ENCODE measurements at places on chromosomes 3 and 15.

- no peak for DNase-seq
Observed at GRCh38 chr15:90708516-90708915, 8.6 kb upstream of the BLM start.

- DNase-seq: no peak
Observed at GRCh38 chr15:91237445-91237844, 137.4 kb downstream of the SV2B start.

- no peak for DNase-seq
Observed at GRCh38 chr3:133674290-133674919, 12.7 kb upstream of the TOPBP1 start.

DNA sequence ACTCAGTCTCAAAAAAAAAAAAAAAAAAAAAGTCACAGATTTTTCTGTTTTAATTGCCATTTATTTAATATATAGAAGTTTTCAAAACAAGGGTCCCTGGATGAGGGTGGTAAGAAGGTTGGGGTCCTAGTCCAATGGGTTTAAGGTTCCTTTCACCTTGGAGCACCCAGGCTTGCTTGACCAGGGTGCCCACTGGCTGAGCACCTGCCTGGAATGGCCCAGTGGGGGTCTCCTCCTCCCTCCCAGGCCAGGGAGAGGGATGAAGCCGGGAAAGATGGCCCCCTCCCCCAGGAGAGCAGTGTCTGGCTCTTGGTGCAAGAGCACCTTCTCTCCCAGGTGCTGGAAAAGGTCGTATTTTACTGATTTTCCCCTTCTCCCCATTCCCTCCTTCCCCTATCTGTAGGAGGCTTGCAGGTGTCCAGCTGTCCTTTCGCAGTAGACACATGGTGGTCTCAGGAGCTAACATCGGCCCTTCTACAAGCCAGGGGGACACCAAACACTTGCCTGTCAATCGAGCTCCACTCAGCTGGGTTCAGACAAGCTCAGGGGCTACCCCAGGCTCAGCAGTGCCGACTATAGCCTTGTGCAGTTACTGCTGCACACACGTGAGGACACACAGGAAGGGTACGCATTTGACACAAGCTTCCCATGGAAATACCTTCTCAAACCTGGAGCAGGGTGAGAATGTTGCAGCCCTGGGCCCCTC lies 112.3 kb upstream of the KLF13 start:
- DNase-seq: no peak

- no peak for DNase-seq
Observed at GRCh38 chr15:101159096-101159935, 92.5 kb downstream of the CHSY1 start.

- no peak for DNase-seq
Observed at GRCh38 chr3:11548721-11549131, 95.0 kb downstream of the VGLL4 start.

DNA sequence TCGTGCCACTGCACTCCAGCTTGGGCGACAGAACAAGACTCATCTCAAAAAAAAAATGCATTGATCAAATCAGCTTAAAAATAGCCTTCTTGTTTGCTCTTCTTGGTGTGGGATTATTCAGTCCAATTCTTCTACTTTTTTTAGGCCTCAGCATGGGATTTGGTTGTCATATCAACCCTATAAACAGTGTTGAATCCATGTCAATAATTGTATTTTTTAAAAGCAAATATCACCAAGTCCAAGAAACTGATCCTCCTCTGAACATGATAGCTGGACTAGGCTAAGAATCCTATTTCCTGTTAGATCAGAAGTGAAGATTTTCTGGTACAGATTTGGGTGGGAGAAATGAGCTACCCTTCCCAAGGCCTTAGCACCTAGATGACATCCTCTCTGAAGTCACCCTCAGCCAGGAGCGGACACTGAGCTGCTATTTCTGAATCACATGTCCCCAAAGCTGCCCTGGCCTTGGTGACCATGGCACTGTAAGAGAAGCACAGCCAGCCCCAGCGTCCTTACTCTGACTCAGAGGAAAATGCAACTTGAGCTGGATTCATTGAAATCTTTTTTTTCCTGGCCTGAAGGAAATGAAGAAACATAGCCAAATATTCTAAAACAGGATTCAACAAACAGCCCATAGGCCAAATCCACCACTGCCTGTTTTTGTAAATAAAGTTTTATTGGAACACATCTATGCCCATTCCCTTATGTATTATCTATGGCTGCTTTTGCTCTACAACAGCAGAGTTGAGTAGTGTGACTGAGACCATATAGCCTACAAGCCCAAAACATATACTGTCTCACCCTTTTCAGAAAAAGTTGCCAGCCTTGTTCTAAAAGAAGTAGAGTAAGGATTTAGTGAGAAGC lies 215.9 kb upstream of the CTDSPL start:
- DNase-seq: no peak

DNA sequence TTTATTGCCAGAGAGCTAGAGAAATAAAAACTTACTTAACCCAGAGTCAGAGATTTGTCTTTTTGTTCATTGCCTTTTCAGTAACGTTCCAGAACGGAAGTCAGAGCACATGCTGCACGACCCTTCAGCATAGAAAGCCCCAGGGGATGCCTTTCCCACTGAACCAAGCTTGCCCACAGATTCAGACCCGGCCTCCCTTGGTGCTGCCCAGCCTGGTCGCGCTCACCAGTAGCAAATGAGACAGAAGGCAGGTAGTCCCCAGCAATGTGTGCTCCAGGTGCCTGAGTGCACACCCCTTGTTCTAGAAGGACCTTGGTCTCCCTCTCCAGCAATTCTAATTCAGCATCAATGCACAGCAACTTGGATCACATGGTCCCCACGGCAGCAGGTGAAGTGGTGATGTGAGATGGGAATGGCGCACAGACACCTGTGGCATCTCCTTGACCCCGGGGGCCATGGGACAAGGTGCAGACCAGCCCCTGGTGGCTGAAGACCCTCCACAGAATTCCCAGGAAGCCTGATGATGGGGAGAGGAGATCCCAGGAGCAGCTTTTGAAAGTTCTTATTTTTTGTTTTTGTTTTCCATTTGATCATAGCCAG lies 91.8 kb upstream of the IQSEC1 start:
- no peak for DNase-seq

DNA sequence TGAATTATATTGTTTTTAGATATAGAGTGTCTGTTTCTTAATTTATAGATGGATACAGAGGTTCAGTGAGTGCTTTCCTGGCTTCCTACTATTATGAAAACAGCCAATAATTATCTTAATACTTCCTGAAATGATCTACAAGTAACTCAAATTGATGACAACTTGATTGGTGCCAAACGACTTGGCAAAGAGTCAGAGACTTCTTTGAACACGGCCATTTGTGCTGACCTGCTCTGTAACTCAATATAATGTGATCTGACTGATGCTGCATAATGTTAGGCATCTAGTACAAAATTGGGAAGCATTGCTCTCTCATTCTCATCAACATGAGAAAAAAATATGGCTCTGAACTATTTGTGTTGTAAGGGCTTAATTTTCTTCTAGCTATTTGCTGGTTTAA lies 193.9 kb downstream of the DIPK2A start:
- DNase-seq: no peak

DNA sequence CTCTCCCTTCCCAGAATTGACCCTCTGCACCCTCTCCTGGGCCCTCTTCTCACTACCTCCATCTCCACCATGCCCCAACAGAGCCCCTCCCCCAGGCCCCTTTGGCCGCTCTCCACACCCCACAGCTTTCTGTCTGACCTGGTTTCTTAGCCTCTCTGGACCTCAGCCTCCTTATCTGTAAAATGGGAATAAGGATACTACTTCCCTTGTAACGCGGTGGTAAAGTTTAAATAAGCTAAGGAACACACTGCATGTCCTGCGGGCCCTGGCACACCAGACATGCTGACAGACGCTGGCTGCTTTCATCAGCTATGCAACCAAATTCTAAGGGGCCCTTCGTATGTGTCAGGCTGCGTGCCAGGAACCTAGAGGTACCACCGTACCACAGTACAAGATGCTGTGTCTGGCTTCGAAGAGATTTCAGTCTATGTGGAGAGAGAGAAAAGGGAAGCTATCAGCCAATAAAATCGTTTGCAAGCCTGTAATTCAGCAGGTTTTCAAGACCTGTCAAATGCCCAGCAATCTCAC lies 777 bp upstream of the SLC51A start:
- no peak for DNase-seq

- DNase-seq: no peak
Observed at GRCh38 chr3:152403632-152404066, 134.9 kb downstream of the MBNL1 start.

DNA sequence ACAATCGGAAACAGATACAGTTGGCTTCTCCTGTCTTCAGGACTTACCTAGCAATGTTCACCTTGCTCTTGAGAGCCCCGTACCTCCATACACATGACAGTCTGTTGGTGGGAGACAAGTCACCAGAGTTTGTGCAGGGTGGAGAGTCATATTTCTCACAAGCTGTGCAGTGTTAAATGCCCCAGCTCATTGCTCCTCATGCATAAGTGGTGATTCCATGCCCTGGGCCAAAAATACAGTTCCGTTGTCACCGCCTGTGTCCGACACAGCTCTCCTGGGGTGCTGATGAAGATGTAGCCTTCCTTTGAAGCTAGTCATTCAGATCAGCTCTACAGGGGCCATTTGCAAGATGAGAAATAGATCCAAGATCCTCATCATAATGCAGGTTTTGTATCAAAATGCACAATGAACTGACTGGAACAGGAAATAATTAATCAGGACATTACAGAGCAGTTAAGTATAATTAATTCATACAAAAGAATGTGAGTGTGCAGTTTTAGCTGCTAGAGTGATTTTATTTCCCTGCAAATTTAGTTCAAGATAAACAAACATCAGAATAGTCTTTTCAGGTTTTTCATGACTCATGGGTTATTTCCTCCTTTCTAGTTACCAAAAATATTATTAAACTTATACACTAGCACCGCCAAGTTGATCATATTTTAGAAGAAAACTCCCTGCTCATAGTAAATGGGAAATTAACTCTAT lies 66.5 kb downstream of the CD47 start:
- DNase-seq: no peak

GRCh38 chr3:45646051-45646585 lies 43.1 kb upstream of the SACM1L start:
- no peak for DNase-seq

- DNase-seq: peak; percentile 19
Observed at GRCh38 chr3:50428007-50428633, 68.8 kb upstream of the TMEM115 start.

DNA sequence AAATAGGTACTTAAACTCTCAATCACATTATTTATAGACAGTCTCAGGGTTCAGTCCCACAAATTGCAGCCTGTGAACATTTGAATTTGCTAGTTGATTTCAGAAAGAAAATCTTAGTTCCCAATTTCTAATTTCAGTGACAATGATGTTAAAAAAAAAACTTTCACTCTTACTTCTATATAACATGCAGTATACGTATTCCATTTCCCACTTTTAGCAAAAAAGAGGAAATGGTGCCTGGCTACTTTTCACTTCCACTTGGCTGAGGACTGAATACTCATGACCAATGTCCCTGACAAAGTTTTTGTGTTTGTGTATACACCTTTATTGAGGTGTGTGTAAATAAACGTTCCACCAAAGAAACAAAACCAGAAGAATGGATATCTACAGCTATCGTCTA lies 32.1 kb upstream of the XCR1 start:
- DNase-seq: no peak

Data from T-cell (primary cell).